ENCODE measurements at places on chromosomes 16 and 17.

DNA sequence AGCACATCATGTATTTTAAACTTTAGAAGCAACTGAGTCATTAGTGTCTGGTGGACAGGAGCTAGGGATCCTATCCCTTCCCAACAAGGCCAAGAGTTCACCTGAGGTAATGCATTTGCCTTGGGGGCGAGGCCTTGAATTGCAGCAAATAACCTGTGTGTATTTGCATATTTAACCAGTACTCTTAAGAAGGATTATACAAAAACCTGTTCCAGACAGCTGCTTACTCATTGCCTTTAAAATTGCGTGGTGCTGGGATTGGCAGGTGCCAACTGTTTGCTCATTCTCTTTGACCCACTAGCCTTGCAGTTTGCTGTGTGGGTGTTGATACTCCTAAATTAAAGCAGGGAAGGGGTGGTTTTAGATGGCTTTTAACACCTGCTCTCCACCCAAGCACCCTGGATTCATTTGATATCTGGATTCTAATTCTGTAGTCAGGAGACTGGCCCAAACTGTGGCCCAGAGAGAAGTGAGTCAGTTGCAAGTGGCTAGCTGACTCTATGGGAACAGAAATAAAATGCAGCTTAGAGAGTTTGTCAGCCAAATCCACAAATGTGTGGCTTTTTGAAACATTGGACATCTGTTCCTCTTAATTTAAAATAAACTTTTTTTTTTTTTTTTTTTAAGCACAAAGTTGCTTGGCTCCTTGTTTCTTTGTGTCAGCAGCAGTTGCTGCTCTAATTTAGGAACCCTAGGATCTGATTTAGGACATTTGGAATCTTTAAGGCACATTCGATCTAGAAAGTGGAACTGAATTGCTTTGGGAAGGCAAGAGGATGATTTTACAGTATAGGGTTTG lies 46.9 kb downstream of the TUBD1 start:
- no peaks in the 10 kb centered on the region for H3K36me3 ChIP-seq
- H3K27ac ChIP-seq, result peak overlapping the region; percentile 98
- H3K27me3 ChIP-seq, result no peaks in the 10 kb centered on the region
- no peak overlapping the region for H3K4me3 ChIP-seq
- peak; percentile 81 for DNase-seq

DNA sequence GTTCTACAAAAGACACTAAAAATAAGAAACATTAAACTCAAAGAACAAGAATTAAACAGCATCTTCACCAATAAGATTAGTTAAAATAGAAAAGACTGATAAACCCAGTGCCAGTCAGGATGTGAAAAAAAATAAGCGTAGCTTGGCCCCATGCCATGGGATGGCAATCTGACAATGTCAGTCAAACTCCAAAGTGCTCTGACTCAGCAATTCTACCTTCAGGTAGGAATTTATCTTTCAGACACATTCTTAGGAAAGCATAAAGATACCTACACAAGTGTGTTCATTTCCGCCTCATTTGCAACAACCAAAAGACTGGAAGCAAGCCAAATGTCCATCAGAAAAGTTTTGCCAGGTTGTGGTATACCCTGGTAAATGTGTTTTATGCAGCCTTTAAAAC lies 9.1 kb upstream of the MPO start:
- H3K36me3 ChIP-seq, result no peaks in the 10 kb centered on the region
- no peak overlapping the region for H3K4me3 ChIP-seq
- no peaks in the 10 kb centered on the region for H3K4me1 ChIP-seq
- H3K27ac ChIP-seq, result no peak overlapping the region
- H3K27me3 ChIP-seq, result peaks cover 48% of the 10 kb centered on the region

- H3K27me3 ChIP-seq, result peaks cover 26% of the 10 kb centered on the region
- no peaks in the 10 kb centered on the region for H3K4me1 ChIP-seq
- no peaks in the 10 kb centered on the region for H3K36me3 ChIP-seq
- no peak overlapping the region for H3K4me3 ChIP-seq
Measured at GRCh38 chr16:7304958-7305357, 27.7 kb upstream of the RBFOX1 start.

DNA sequence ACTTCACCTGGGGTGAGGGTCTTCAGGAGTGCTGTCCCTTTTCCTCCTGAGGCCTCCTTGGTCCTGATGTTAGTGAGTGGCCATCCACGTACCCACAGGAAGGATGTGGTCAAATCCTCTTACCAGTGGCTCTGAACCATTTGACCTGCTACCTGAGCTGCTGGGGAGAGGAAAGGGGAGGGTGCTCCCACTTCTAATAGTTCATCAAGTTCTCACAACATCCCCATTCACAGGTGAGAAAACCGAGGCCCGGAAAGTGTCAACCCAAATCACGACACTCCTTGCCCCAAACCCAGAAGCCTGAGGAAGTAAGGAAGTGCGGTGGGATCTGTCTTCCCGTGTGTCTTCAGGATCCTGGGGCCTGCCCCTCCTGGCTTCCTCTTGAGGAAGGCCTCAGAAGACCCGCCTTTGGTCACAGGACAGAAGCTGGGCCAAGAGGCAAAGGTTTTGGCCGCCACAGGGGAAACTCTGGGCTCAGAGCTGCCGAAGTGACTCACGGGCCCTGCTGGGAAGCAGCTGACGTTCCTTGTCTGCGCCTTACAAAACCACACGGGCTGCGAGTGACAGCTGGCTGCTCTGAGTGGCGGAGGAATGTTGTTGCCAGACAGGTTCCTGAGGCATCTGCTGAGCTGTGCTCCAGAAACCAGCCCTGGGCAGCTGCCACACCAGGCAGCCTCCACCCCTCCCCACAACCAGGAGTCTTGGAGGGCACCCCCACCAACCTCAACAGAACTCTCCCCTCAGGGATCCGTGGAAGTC lies 13.9 kb upstream of the KIFC3 start:
- peak overlapping the region; percentile 49 for H3K27ac ChIP-seq
- no peaks in the 10 kb centered on the region for H3K36me3 ChIP-seq
- DNase-seq, result peak; percentile 80
- H3K27me3 ChIP-seq, result no peaks in the 10 kb centered on the region
- peaks cover 25% of the 10 kb centered on the region for H3K4me1 ChIP-seq

- no peak for DNase-seq
- H3K27me3 ChIP-seq, result no peaks in the 10 kb centered on the region
- peaks cover 9% of the 10 kb centered on the region for H3K36me3 ChIP-seq
- H3K4me3 ChIP-seq, result no peak overlapping the region
- H3K4me1 ChIP-seq, result no peaks in the 10 kb centered on the region
Measured at GRCh38 chr16:4686497-4687210, 6.7 kb upstream of the NUDT16L1 start.

DNA sequence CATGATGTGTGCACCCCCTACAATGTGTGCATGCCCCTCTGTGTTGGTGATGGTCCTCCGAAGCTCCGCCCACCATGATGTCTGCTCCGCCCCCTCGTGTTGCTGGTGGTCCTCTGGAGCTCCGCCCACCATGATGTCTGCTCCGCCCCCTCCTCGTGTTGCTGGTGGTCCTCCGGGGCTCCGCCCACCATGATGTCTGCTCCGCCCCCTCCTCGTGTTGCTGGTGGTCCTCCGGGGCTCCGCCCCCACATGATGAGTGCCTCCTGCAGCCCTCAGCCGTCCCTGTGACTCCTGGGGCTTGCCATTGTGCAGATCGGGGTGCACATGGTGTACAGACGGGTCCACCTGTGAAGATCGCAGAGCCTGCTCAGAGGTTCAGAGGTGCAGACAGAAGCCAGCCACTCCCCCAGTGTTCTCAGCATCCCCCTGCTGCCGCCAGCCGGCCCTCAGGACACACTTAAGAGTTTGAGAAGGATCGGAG lies 129.1 kb upstream of the CHMP6 start:
- no peak overlapping the region for H3K4me3 ChIP-seq
- H3K27me3 ChIP-seq, result no peaks in the 10 kb centered on the region
- peak; percentile 7 for DNase-seq
- H3K27ac ChIP-seq, result no peak overlapping the region
- H3K4me1 ChIP-seq, result peaks cover 32% of the 10 kb centered on the region

- peaks cover 15% of the 10 kb centered on the region for H3K4me1 ChIP-seq
- peak overlapping the region; percentile 47 for H3K27ac ChIP-seq
- no peaks in the 10 kb centered on the region for H3K36me3 ChIP-seq
- no peak overlapping the region for H3K4me3 ChIP-seq
Measured at GRCh38 chr17:50221864-50222545, 20.6 kb upstream of the COL1A1 start.

DNA sequence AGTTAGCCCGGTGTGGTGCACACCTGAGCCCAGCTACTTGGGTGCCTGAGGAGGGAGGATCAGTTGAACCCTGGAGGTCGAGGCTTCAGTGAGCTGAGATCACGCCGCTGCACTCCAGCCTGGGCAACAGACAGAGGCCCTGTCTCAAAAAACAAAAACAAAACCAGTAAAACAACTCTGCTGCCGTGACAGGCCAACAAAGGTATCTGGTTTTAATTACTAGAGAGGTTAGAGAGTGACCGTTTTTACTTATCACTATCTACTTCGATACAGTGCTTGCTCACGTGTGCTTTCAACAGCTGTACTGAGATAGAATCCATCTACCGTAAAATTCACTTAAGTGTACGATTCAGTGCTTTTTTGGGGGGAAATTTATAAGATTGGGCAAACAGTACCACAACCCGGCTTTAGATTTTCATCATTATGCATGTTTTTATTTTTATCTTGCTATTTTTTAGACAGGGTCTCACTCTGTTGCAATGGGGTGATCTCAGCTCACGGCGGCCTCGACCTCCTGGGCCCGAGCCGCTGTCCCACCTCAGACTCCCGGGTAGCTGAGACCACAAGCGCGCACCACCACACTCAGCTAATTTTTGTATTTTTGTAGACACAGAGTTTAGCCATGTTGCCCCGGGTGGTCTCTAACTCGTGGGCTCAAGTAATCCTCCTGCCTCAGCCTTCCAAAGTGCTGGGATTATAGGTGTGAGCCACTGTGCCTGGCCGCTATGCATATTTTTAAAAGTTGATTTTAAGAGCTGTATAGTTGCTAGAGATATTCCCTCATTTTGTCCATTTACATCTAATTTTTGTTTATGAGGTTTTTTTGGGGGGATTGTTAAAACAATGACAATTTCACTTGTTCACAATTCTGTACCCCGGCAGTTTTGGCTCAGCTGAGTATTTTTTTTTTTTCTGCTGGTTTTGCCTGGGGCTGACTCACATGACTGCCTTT lies 30.9 kb downstream of the SERPINF1 start:
- H3K4me3 ChIP-seq, result no peak overlapping the region
- H3K27me3 ChIP-seq, result no peaks in the 10 kb centered on the region
- H3K36me3 ChIP-seq, result no peaks in the 10 kb centered on the region
- no peak overlapping the region for H3K27ac ChIP-seq
- H3K4me1 ChIP-seq, result peaks cover 4% of the 10 kb centered on the region
- no peak for DNase-seq

DNA sequence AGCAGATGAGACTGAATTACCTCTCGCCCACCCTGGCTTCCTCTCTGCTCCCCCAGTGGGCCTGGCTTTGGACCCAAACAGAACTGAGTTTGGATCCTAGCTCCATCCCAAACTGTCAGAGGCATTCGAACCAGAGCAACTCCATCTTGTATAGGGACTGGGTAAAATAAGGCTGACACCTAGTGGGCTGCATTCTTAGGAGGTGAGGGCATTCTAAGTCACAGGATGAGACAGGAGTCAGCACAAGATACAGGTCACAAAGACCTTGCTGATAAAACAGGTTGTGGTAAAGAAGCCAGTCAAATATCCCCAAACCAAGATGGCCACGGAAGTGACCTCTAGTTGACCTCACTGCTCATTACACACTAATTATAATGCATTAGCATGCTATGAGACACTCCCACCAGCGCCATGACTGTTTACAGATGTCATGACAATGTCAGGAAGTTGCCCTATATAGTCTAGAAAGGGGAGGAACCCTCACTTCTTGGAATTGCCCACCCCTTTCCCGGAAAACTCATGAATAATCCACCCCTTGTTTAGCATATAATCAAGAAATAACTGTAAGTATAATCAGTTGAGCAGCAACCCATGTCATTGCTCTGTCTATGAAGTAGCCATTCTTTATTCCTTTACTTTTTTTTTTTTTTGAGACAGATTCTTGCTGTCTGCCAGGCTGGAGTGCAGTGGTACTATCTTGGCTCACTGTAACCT lies 44.4 kb downstream of the LYRM1 start:
- H3K4me1 ChIP-seq, result no peaks in the 10 kb centered on the region
- no peak overlapping the region for H3K27ac ChIP-seq
- no peaks in the 10 kb centered on the region for H3K36me3 ChIP-seq
- no peak overlapping the region for H3K4me3 ChIP-seq
- H3K27me3 ChIP-seq, result no peaks in the 10 kb centered on the region
- DNase-seq, result no peak

DNA sequence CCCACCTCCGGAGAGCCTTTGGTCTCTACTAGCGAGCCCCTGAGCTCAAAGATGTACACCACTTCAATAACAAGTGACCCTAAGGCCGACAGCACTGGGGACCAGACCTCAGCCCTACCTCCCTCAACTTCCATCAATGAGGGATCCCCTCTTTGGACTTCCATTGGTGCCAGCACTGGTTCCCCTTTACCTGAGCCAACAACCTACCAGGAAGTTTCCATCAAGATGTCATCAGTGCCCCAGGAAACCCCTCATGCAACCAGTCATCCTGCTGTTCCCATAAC lies 702 bp downstream of the SPN start:
- no peaks in the 10 kb centered on the region for H3K36me3 ChIP-seq
- H3K4me1 ChIP-seq, result peaks cover 10% of the 10 kb centered on the region
- no peak for DNase-seq
- H3K4me3 ChIP-seq, result no peak overlapping the region

DNA sequence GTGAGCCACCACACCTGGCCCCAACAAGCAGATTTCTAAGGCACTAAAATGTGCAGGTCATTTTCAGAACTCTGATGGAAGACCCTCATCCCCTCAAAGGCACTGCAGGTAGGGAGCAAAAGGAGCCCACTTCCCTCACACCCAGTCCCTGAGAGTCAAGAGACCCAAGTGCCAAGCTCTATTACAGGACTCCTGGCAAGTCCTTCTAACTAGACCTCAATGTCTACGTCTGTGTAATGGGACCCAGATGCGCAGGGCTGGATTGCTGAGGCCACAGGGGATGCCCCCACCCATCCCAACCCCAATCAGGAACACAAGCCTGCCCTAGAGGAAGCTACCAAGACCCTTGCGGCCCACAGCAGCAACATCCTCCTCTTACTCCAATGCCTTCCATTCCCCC lies 2.7 kb downstream of the PLLP start:
- H3K4me3 ChIP-seq, result no peak overlapping the region
- no peak for DNase-seq
- peaks cover 5% of the 10 kb centered on the region for H3K4me1 ChIP-seq
- no peak overlapping the region for H3K27ac ChIP-seq
- peaks cover 23% of the 10 kb centered on the region for H3K27me3 ChIP-seq

- peak overlapping the region; percentile 32 for H3K27ac ChIP-seq
- H3K4me1 ChIP-seq, result no peaks in the 10 kb centered on the region
- H3K4me3 ChIP-seq, result no peak overlapping the region
- H3K27me3 ChIP-seq, result no peaks in the 10 kb centered on the region
- H3K36me3 ChIP-seq, result no peaks in the 10 kb centered on the region
- DNase-seq, result peak; percentile 35
Measured at GRCh38 chr16:56279132-56279531, 87.8 kb downstream of the GNAO1 start.

- H3K4me3 ChIP-seq, result no peak overlapping the region
- H3K27ac ChIP-seq, result no peak overlapping the region
- no peak for DNase-seq
- no peaks in the 10 kb centered on the region for H3K27me3 ChIP-seq
- H3K4me1 ChIP-seq, result peaks cover 13% of the 10 kb centered on the region
- H3K36me3 ChIP-seq, result no peaks in the 10 kb centered on the region
Measured at GRCh38 chr16:10929853-10930754, 12.2 kb downstream of the DEXI start.

- H3K4me3 ChIP-seq, result no peak overlapping the region
- no peak overlapping the region for H3K27ac ChIP-seq
- H3K36me3 ChIP-seq, result no peaks in the 10 kb centered on the region
Measured at GRCh38 chr16:82672676-82673075, 45.9 kb downstream of the CDH13 start.

- H3K27me3 ChIP-seq, result peaks cover 30% of the 10 kb centered on the region
- H3K36me3 ChIP-seq, result no peaks in the 10 kb centered on the region
- peaks cover 16% of the 10 kb centered on the region for H3K4me1 ChIP-seq
- DNase-seq, result no peak
Measured at GRCh38 chr17:42759982-42760651, 910 bp upstream of the RAMP2 start.

- H3K4me1 ChIP-seq, result no peaks in the 10 kb centered on the region
- no peak overlapping the region for H3K27ac ChIP-seq
Measured at GRCh38 chr16:78399384-78399783, 299.9 kb downstream of the WWOX start.

All from transverse colon (tissue), 4 donors.